ENCODE measurements at places on chromosomes 5 and 9. TPM values are rescaled to one million over a fixed set of nuclear protein-coding genes. Genes with fewer than 3 reads are reported as not detected.

Gene GPRIN1
- total RNA-seq = 0.94 TPM

Gene THG1L
- 6.8 TPM for total RNA-seq

Gene PLCXD3
- total RNA-seq = 2.8 TPM

Gene ADAMTSL1
- 2.8 TPM for total RNA-seq

Gene TSSK1B
- not detected for total RNA-seq

Gene FOXD4L4
- total RNA-seq = 0.88 TPM

Gene FOXE1
- not detected for total RNA-seq

GRCh38 chr5:132385326-132386105 lies 16.0 kb downstream of the SLC22A5 start:
- DNase-seq = peak; percentile 82

DNA sequence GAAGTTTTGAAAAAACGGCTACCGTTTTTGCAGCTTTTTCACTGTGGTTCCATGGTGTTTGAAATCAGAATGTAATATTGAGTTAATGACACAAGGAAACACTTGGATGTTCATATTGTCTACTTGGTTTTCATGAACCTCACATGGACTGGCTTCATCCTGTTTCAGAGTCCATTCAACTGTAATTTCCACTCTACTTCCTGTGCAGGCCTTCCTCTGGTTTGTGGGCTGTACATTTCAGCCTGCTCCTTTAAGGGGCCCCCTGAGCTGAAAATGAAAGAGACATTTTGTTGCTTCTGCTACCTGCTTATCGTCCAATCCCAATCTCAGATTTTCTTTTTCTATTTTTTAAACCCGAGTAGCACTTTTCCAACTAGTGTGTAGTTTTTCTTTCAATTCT lies 41.8 kb upstream of the CDKN2B start:
- peak; percentile 19 for DNase-seq

DNA sequence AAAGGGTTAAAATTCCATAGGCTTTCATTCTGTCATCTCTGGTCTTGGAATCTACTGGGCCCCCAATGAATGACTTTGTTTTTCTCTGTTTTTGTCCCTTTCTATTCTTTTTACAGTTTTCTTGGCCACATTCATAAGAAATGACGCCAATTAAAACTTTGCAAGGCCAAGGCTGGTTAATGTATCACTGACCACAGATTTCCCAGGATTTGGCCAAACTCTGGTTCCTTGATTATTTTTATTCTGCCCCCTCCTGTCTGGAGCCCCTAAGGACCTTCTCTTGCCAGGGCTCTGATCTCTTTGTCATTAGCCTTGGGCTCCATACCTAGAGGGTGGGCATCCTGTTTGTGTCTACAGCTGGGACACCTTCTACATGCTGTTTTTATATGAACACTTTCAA lies 388.9 kb upstream of the PAPPA start:
- DNase-seq = no peak

DNA sequence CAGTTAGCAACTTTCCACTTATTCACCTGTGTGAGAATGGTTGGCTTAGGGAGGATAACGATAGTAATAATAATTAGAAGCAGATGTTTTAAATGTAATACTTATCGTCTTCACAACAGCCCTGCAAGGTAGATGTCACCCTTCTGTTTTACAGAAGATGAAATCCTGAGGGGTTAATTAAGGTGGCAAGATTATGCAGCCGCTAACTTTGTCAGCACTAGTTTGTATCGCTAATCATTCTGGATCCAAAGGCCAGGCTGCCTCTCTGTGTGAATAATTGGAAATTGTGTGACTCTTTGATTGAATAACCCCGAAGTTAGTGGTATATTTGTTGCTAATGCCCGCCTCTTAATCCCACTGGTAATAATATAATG lies 635 bp downstream of the IFT74 start:
- no peak for DNase-seq

DNA sequence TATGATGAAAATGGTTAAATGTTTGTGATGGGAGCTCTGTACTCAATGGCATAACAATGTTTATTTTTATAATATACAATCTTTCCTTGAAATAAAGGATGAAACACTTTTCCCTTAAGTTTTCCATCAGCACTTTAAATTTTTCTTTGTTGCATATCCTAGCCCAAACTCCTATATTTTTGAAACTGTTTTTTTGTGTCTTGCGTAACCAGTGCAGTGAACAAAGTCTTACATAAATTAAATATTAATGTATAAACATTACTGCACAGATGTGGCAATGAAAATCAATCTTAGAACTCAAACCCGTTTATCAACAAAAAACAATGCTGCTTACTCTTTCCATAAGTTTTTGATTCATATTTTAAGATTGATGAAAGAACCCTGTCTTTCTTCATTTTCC lies 34.1 kb upstream of the IL31RA start:
- no peak for DNase-seq

GRCh38 chr5:126716861-126717260 lies 60.1 kb upstream of the LMNB1 start:
- DNase-seq = no peak

GRCh38 chr5:79417495-79417894 lies 96.4 kb downstream of the HOMER1 start:
- no peak for DNase-seq

DNA sequence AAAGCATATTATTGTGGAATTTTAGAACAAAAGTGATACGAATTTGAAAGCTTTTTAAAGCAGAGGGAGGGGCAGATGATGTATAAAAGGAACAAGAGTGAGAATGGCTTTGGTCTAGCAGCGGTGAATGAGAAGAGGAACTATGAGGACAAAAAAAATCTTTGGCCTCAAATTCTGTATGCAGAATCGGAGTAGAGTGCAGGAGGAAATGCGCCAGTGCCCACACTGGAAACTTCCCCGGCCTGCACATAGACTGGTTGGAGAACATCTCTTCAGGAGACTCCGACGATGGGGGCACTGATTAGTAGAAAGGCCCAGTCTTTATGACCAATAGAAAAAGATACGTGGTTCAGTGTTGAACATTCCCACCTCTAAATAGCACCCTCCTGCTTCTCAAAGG lies 51.3 kb downstream of the SLC46A2 start:
- no peak for DNase-seq

DNA sequence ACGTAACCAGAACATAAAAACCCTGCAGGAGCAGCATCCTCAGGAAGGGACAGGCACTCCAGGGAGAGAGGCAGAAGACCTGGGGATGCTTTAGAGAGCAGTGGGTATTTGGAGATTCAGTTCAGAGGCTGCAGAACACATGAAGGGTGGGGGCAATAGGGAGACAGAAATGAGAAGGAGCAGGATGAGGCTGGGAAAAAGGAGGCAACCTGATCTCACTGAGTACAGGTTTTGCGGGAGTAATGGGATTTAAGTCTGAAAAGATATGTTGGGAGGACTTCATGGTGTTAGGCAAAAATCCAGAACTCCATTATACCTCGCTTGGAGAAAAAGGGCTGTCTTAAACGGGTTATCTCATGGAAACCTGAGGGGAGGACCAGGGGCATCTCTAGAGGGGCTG lies 41.3 kb upstream of the GARNL3 start:
- DNase-seq = no peak

- no peak for DNase-seq
Observed at GRCh38 chr9:129549139-129549538, 71.8 kb downstream of the C9orf50 start.

GRCh38 chr5:158938200-158938599 lies 161.5 kb downstream of the EBF1 start:
- no peak for DNase-seq

DNA sequence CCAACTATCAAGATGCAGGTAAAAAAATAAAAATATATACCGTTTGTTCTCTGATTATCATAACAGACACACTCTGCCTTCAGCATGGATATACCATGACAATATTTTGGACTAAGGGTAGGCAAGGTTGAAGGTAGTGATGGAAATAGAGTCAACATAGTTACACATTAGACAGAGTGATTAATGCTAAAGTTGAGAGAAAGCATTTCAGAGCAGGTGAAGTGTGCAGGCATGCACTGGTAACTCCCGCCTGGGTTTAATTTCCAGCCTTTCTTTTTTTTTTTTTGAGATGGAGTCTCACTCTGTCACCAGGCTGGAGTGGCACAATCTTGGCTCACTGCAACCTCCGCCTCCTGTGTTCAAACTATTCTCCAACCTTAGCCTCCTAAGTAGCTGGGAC lies 458.5 kb downstream of the TLR4 start:
- DNase-seq = no peak

GRCh38 chr9:96758845-96759673 lies 18.8 kb downstream of the ZNF510 start:
- no peak for DNase-seq

GRCh38 chr5:31455172-31455571 lies 76.7 kb downstream of the DROSHA start:
- DNase-seq = no peak

- no peak for DNase-seq
Observed at GRCh38 chr9:27600256-27600655, 27.0 kb upstream of the C9orf72 start.

DNA sequence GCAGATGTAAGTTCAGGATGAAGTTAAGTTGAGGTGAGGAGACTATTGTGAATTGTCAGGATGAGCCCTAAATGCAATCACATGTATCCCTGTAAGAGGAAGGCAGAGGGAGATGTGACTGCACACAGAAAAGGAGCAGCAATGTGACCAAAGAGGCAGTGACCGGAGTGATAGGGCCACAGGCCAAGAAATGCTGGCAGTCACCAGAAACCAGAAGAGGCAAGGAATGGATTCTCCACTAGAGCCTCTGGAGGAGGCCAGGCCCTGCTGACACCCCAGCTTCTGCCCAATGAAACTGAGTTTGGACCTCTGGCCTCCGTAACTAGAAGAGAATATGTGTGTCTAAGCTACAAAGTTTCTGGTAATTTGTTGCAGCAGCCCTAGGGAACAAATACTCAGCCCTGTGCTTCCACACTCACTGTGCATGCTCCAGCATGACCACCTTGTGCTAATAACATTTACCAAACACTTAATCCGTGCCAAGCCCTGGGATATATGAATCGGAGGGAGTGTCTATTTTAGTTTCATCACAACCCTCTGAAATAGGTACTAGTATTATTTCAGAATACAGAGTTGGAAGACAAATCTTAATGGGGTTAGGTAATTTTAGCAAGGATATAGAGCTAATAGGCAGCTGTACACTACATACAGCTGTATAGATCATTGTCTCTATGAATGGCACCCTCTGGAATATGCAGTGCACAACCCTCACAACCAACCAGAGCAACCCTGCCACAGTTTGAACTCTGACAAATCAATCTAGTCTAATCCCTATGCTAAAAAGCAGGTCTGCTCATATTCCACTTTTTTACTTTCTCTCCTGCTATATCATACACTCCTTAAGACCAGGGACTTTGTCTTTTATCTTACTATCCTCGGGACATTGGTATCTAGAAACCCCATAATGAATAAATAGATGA lies 7.8 kb upstream of the GPX8 start:
- no peak for DNase-seq

DNA sequence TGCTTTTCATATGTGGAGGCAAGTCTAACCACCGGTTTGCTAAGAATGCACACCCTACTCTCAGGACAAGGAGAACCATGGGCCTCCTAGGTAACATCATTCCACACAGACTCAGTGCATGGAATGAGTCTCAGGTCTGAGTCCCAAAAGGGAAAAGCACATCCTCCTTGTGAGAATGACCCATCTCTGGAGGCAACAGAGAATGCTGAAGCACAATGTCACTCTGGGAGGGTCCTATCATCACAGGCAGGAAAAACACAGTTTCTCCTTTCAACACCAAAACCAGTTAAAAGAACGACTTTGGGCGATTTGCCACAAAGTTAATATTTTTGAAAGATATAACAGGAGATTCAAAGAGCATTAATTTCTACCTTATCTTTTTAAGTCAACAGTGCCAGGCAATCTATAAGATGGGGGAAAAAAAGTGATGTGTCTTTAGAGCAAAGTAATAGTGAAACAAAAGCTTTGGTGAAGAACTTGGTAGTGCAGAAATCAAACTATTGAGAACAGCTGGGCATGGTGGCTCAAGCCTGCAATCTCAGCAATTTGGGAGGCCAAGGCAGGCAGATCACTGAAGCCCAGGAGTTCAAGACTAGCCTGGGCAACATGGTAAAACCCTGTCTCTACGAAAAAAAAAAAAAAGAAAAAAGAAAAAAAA lies 97.3 kb downstream of the OXCT1 start:
- no peak for DNase-seq

- DNase-seq = no peak
Observed at GRCh38 chr5:108375768-108376167, 6.1 kb downstream of the FBXL17 start.

DNA sequence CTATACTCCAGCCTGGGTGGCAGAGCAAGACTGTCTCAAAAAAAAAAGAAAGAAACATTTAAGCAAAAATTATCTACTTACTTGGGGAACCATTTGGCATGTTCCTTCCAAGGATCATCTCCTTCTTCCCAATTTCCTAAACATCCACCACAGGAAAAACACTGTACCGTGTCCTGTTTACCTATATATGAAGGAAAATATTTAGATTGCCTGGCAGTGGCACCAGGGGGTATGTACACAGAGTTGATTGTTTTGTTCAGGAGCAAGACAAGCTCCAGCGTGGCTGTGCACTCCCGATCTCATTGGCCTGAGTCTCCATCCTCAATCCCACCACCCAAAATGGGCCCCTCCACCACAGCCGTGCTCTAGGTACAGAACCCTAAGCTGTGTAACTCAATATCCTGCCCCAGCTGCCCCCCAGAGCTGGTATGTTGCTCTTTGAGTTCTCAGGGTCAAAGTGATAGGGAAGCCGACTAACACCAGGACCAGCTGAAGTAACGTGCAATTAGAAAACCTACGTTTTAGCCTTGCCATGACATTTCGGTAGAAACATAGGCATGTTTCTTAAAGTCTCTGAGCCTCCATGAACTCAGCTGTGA lies 13.8 kb downstream of the NAIP start:
- DNase-seq = no peak

- DNase-seq = no peak
Observed at GRCh38 chr5:981456-981855, 27.1 kb upstream of the NKD2 start.

DNA sequence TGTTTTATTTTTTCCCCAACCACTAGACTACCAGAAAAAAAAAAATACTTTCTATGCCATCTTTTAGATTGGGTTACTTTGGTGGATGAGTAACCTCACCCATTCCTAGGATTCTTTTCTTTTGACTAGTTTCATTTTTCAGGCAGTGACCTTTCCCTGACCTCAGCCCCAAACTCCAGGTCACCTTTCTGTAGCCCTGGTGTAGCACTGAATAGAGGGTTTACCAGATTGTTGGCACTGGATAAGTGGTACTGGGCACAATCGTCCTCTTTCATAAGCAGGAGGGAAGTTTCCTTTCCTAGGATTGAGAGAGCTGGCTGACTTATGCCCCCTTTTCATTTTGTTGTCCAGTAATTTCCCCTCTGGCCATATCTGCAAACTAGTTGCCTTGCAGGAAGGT lies 169.4 kb upstream of the TMEM161B start:
- no peak for DNase-seq

- DNase-seq = peak; percentile 93
Observed at GRCh38 chr9:113578882-113579282, 115.4 kb downstream of the RGS3 start.

DNA sequence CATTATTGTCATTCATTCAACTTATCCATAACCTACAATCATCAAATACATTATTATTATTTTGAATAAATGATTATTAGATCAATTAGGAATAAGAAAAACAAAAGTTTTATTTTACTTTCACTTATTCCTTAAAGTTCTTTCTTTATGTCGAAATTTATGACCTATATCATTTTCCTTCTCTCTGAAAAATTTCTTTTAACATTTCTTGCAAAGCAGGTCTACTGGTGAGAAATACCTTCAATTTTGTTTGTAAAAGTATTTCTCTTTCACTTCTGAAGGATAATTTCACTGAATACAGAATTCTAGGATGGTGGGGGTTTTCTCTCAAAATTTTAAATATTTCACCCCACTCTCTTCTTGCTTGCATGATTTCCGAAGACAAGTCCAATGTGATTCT lies 2.6 kb upstream of the CCNI2 start:
- no peak for DNase-seq

- DNase-seq = no peak
Observed at GRCh38 chr5:75319638-75320037, 17.4 kb upstream of the HMGCR start.
